ENCODE measurements at places on chromosomes 5 and 9.

DNA sequence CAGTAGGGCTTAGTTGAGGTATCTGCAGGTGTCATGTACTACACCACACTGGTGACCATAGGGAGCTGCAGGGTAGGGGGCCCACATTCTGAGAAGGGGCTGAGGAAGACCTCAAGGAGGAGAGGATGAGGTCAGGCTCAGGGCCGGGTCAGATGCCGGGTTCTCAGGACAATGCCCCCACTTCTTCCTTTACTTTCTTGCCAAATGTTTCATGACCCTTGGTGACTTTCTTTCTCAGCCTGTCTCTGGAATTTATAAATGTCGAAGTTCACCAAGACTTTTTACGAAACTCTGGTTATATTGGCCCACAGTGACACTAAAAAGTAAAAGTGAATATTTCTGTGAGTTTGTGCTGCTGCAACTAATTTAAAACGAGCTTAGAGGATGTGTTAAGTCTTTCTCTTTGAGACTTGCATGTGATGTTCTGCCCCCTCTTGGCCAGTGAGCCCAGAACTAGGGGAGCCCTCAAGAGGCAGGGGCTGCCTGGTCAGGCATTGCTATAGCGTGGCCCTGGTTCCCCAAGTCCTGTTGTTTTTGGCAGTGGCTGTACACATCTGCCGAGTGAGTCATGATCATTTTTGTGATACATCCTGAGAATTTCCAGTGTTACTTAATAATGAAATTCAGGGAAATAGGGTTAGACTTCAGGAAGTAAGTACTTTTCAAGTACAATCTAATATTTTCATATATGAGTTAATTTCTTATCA is 11.2 kb downstream of the ACO1 start:
- no peak for DNase-seq

DNA sequence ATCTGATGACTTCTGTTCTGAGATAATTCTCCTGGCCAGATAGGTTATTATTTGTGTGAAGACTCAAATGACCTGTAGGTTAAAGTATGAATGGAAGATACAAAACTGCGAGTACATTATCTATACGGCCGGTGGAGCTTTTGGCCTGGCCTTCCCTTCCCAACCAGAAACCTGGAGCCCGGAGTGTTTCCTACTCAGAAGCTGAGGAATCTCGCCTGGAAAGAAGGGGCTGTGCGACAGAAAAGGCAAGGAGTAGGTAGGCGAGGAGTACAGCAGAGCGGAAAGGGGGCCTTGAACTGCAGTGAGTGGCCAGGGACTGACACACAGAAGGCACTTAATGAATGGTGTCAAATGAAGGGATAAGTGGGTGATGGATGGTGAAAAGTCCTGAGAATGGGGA is 34.6 kb downstream of the ANGPTL2 start:
- DNase-seq: no peak

- no peak for DNase-seq
These were observed 266.4 kb upstream of the DAB2 start for GRCh38 chr5:39691136-39691535.

DNA sequence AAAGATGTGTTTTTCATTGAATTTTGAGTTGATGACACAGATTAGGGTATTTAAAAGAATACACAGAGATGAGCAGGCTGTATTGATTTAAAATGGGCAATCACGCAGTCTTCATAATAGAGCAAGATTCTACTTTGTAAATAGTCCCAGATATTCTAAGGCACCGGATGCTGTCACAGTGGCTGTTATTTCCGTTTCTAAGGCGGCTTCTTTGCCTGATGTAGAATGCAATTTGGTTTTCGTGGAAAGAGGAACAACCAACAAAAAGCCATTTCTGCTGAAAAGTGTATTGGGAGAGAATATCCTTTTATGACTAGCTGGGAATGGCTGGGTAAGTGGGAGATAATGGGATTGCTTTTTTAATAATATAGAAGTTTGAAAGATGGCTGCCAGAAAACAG is 17.5 kb downstream of the PRKACG start:
- no peak for DNase-seq

- DNase-seq: no peak
These were observed 136.6 kb upstream of the ICE1 start for GRCh38 chr5:5285906-5286305.

DNA sequence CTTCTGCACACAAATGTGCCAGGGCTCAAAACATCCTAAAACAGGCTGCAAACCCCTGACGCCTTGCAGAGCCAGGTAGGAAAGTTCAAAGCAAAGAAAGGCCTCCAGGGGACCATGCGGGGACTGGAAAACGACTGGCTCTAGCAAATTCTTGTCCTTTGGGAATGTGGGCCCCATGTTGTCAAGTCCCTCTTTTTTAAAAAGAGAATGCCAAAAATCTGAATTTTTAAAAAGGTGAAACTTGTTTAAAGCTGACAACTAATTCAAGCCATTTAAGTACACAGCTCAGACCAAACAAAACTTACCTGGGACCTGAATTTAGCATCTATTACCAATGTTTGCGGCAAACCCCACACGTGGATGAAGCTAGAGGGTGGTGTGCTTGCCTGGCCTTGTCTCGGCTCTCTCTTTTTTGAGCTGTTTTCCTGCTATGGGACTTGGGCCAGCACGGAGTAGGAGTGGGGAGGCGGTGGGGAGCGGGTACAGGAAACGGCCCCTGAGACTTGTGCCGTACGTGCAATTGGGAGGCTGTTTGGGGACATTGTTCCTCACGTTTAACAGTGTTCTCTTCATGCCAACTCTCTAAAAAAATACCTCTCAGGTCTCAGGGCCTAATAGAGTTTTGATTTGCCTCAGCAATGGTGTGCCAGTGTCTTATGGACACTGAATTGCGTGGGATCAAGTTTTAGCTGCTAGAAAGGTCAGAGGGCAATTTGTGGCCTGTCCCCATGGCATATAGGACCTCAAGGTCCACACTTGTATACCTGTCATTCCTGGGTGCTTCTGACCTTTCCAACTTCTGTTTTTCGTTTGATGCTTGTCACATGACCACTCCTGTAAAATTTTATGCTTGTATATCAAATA is 15.1 kb upstream of the PHF19 start:
- DNase-seq: no peak

GRCh38 chr9:120756531-120756930 is 36.7 kb downstream of the FBXW2 start:
- DNase-seq: no peak

DNA sequence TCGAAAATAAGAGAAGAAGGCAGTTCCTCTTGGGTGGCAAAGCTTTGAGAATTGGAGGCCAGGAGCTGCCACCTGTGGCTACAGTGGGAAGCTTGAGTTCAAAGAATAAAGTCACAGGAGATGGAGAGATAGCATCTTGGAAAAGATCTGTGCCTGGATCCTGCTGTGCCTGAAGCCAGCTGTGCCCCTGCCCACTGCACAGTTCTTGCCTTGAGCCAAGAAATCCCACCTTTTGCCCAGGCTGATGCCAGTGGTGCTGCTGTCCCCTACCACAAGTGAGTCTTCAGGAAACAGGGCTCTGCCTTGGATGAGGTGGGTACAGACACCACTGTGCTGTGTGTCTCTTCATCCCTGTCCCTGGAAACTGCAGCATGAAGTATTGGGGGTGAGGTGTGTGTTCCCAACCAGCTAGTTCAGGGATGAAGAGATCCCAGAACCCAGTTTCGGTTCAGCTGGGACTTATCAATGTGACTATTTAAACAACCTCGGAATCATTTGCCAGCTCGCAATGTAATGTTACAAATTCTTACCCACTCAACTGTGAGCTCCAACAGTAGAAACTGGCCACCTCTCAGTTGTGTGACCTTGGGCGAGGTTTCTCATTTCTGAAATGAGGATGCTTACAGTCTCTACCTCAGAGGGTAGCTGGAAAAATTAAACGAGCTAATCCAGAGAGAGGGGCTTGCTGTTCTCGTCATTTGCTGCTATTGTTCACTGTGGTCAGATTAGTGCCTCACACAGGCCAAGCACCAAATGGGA is 5.9 kb downstream of the IER5L start:
- DNase-seq: no peak
